ENCODE measurements at places on chromosomes 2 and 18.

GRCh38 chr18:75654851-75655751 lies 227.6 kb upstream of the SMIM21 start:
- DNase-seq = no peak

DNA sequence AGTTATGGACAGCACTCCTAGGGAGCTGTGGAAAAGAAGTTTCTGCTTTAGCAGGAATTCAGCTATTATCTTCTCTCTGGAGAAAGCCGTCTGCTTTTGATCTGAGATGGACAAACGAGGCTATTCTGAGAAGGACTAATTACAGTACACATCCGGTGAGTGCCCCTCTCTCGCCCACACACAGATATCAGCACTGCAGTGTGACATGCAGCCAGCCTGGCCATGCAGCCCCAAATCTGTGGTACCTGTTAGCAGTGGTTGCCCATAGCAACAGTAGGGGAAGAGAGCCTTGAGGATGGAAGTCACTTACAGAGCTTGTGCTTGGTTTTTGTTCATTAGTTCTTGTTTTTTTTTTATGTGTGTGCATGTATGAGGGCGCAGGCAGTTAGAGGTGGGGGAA lies 73.9 kb upstream of the TRIB2 start:
- DNase-seq = no peak

- no peak for DNase-seq
Measured at GRCh38 chr18:62379051-62379450, 53.9 kb downstream of the TNFRSF11A start.

DNA sequence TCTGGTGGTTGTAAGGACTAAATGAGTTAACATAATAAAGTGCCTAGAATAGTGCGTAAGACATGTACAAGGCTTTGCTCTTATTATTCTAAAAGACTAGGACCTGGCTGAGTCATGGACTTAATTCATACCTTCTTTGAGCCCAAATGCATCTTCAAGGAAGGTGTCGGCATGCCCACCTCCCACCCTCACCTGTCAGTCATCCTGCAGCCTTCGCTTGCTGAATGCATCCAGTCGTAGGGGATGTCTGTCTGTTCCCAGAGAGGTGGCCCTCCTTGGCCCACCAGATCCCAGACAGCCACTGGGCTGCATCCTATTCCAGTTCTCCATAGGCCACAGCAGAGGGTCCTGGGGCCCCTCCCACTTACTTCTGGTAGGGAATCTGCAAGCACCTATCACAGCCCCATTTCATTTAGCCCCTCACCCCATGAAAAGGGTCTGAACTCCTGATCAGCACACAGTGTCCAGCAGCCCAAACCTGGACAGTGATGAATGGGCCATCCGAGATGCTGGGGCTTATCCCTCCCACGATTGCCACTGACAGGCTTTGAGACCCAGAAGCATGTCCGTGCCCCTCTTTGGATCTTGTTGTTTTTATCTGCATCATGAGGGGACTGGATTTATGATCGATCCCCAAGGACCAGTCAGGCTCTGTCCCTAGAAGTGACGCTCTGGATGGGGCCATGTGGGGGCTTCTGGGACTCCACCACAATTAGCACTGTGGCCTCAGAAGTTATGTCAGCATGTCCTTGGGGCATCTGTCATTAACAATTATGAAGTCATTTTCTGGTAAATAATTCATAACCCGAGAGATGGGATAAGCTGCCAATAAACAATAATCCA lies 101.1 kb downstream of the KLHL29 start:
- no peak for DNase-seq

- DNase-seq = no peak
Measured at GRCh38 chr18:11040823-11041656, 108.3 kb downstream of the PIEZO2 start.

DNA sequence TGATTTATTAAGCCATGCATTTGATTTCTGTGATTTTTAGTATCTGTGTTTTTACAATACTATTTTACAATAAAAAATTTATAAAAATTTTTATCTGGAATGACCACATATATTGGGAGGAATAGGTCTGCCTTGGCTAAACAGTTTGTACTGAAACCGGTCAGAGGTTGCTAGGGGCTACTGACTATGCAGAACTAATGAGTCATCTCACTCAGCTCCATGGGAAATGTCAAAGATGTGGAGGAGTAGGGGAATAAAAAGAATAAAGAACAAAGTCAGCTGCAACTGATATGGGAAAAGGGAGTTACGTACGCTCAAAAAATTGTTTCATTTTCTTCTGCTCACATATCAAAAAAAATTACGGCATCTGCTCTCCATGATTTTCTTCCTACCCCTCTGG lies 8.6 kb upstream of the TMEM163 start:
- no peak for DNase-seq

DNA sequence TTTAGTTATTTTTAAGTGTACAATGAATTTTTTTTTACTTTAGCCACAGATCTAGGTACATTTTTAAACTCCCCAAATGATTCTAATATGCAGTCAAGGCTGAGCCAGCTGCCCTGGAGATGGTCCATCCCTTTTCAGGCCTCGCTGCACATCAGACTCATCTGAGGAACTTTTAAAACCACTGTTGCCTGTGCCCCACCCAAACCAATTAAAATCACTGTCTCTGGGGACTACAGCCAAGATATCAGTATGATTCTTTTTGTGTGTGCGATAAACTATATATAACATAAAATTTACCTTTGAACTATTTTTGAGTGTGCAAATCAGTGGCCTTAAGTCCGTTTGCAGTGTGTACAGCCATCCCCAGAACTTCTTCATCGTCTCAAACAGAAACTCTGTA lies 9.1 kb upstream of the MALT1 start:
- DNase-seq = no peak

DNA sequence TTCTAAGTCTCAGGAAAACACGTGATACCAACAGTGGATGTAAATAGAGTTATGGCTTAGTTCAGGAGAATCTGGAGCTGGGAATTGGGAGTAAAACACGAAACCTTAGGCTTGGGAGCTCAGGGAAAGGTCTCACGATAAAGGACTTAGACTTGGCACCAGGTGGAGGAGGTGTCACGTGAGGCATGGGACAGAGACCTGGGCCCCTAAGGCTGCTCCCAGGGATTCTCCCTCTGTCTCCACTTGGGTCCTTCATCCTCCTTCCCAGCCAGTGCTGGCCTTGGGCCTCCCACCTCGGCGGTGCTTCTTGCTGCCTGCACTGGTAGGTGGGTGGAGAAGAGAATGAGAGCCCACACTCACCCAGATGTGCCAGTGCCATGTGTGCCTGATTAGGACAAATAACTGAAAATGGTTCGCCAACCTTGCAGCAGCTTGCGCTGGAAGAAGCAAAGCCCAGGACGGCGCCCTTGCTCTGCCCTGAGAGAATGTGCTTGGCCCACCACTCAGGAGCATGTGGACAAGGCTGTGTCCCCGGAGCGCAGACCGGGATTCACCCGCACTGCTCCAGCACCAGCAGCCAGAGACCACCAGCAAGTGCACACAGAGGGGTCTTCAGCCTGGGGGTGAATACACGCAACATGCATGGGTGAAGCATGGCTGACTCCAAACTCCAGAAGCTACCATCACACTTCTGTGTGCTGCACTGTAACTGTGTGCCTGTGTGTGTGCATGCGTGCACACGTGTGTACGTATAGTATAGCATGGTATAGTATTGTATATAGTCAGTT lies 48.1 kb downstream of the PSMG2 start:
- DNase-seq = no peak

GRCh38 chr2:23350041-23350791 lies 34.8 kb upstream of the KLHL29 start:
- DNase-seq = no peak

DNA sequence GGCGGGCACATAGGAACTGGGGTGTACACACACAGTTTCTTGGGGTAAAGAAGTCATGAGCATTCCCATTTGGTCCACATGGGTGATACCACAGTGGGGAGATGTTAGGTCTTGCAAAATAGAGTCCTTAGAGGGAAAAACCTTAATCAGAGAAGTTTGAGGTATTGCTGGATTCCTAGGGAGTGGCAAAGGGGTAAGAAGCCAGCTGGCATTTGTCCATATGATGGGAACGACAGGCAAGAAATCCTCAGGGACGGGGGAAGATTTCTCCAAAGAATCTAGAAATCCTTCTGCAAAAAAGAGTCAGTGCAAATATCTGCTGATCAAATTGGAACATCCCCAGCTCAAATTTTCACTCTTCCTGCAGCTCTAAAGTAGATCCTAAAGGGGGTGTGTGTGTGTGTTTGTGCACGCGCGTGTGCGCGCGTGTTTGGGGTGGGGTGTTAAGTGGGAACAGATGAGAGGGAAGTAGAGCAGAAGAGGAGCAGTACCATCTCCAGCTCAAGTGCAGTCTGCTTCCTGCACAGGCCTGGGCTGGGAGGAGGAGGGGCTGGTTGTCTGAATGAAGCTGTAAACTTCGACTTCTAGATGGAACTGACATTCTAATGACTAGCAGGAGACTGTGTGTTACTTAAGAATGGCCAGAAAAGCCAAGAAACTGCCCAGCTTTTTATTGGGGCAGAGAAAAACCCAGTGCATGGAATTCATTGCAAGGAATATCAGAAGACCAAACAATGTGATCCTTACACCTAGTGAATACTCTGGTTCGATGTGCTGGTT lies 168.0 kb downstream of the SPP2 start:
- no peak for DNase-seq

DNA sequence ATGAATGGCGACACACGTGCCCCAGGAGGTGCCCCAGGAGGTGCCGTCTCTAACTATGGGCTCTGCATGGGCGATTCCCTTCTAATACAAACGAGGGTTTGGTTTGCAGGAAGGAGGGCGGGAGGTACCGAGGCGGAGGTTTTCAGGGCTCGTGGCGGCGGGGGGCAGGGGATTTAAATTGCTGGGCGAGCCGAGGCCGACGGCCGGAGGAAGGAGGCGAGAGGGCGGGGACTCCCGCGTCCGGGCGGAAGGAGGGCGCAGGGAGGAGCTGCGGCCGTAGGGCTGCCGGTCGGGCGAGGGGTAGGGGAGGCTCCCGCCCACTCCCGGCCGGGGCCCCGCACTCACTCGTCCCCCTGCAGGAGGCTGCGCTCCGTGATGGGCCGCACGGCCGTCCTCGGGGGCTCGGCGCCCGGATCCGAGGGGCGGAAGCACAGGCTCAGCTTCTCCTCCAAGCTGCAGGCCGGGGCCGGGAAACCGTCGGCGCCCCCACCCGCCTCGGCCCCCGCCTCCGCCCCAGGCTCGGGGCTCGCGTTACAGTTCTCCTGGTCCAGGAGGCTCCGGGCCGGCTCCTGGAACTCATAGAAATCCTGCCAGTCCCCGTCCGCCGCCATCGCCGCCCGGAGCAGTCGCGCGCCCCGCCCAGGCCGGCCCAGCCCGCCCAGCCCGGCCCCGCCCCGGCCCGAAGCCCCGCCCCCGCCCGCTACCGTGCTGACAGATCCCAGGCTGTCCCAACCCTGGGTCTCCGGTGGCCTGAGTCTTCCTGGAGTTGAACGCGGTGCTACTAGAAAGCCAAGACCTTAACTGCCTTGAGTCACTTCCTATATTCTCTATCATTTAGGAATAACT lies at the start of gene FEZ2:
TSS of gene FEZ2 (minus strand) at position 637 of the 846 bp plus-strand sequence. CDS start at position 611, 26 bp downstream.
- peak; percentile 5 for DNase-seq

DNA sequence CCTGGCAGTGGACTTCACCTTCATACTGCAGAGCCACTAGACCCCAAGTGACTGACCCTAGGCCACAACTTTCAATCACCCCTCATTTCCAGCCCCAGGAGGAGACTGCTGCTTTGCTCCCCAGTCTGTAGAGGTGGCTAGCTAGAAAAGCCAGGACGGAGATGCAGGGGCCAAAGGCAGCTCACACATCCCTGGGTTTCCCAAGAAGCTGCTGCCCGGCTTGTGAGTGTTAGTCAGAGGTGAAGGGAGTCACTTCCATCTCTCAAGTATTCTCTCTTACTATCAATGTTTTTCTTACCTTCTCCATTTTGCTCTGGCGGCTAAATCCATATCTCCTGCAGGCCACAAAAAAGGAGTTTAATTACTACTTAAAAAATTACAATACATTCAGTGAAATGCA lies 36.2 kb downstream of the CCDC93 start:
- no peak for DNase-seq

- DNase-seq = no peak
Measured at GRCh38 chr2:215465256-215465655, 29.4 kb upstream of the FN1 start.

DNA sequence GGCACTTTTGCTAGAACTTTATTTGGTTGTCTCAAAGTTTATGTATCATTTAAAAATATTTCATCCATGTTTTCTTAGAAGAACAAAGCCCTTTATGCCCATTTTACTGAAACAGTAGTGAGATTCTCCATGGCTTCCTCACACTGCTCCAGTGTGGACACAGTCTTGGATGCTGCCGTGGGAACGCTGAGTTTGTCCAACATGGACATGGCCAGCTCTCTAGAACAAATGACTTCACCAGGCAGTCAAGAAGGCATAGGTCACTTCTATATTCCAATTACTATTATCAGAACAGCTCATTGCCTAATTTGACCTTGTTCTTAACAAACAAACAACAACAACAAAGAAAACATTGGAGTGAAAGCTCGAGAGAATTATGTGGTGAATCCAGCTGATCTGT lies 414.1 kb upstream of the ID2 start:
- no peak for DNase-seq

- no peak for DNase-seq
Measured at GRCh38 chr2:201971531-201972228, 62.0 kb upstream of the FZD7 start.

DNA sequence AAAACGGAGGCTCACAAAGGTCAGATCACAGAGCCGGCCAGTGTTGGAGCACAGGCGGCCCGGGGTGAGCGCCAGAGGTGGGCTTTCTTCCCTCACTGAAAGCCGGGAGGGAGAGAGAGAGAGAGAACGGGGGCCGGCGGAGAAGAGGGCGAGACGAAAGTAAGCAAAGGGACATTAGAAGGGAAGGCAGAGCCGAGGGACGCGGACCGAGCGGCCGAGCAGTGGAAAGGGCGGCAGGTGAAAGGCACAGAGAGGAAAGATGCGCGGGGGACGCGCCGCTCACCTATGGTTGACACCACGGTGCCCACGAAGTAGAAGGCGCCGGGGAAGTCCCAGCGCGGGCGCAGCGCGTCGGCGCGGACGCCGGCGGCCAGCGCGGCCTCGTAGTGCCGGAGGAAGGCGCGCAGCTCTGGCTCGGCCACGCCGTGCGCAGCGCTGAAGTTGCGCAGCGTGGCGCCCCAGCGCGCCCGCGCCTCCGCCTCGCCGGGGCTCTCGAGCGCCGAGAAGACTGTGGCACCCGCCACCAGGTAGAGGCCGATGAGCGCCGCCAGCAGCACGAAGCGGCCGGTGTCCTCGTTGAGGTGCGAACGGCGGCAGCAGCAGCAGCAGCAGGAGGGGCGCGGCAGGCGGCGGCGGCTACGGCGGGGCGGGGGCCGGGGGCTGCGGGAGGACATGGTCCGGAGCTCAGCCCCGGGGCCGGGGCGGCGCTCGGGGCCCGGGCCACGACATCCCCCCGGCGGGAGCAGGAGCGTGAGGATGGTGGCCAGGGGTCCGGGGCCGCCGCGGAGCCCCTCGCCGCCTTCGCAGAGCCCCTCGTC lies 166.9 kb downstream of the MSH2 start:
- no peak for DNase-seq
